ENCODE measurements at places on chromosomes 1 and 21.

DNA sequence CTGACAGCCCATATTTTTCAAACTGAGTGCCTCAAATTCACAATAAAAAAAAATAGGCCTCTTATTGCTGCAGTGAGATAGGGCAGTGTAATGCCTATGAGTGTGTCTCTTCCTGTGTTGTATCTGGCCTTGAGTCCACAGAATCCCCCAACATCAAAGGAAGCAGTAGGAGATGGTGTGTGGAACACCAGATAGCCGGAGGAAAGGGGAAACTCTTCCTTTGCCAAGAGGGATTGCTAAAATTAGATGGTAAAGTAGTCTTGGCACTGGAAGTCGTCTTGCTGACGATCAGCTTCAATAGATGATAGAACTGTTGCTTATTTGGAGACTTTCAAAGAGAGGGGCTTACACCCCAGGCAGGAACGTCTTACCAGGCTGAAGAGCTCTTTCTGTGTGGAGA is 51.8 kb downstream of the RUNX1 start:
- no peak for DNase-seq

DNA sequence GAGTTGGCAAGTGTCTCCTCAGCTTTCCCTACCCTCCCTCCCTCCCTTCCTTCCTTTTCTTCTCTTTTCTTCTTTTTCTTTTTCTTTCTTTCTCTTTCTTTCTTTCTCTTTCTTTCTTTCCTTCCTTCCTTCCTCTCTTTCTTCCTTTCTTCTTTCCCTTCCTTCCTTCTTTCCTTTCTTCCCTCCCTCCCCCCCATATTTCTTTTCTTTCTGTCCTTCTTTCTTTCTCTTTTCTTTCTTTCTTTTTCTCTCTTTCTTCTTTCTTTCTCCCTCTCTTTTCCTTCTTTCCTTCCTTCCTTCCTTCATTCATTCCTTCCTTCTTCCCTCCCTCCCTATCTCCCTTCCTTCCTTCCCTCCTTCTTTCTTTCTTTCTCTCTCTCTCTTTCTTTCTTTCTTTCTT is 18.6 kb upstream of the TTC22 start:
- DNase-seq, result no peak

DNA sequence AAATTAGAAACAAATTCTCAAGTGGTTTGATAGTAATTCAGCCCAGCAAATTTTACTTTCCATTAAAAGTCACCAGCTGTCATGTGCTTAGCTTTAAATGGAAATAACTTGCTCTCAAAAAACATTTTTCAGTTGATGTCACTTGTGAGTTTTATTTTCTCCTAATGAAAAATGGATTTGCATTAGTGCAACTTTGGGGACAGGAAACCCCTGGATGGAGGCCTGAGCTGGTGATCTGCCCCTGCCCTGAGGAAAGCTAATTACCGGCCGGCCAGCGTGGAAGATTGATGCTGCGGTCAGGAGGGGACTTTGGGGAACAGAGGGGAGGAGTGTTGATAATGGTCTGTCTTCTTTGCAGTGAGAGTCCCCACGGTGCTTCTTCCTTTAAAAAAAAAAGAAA is 66.8 kb upstream of the ANGPTL1 start:
- no peak for DNase-seq

DNA sequence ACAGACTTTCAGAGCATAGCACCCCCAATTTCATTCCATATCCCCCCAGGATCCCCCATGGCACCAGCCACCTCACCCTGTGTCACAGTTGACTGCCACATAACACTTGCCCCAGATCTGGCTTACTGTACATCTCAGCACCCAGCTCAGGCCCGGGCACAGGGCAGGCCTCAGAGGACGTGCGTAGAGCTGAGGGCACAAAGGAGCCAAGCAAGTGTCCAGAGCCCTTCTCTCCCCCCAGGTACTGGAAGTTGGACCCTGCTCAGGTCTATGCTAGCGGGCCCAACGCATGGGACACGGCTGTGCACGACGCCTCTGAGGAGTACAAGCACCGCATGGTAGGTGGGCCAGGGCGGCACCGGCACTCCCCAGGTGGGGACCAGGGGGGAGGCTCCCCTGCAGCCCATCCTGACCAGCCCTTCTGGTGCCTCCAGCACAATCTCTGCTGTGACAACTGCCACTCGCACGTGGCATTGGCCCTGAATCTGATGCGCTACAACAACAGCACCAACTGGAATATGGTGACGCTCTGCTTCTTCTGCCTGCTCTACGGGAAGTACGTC is 8.0 kb upstream of the SYTL1 start:
- no peak for DNase-seq

GRCh38 chr1:14698314-14698713 is 99.8 kb downstream of the KAZN start:
- DNase-seq, result no peak

DNA sequence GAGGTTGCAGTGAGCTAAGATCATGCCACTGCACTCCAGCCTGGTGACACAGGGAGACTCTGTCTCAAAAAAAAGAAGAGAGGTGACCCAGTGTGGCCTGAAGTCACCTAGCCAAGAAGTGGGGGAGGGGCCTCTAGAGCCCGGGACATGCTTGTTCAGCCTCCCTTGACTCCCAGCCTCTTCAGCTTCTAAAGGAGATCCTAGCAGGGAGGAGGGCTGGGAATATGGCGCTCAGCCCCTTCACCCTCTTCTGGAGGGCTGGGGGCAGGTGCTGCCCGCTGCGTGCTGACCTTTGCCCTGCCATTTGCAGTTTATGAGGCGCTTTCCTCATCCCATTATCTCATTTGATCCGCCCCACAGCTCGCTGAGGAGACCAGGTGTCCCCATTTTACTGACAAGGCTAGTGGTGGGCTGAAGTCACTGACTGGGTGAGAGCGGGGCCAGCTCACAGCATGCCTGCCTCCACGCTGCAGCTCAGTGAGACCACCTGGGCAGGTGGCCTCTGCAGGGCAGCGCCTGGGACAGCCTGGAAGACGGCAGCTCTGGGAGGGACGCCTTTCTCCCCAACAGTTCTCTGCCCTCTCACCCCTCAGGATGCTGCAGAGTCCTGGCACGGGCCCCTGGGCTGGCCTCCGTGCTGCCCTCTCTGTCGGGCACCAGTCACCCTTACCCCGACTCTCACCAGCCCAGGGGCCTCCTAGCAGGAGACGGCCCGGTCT is 7.5 kb downstream of the ELF3 start:
- DNase-seq, result no peak

DNA sequence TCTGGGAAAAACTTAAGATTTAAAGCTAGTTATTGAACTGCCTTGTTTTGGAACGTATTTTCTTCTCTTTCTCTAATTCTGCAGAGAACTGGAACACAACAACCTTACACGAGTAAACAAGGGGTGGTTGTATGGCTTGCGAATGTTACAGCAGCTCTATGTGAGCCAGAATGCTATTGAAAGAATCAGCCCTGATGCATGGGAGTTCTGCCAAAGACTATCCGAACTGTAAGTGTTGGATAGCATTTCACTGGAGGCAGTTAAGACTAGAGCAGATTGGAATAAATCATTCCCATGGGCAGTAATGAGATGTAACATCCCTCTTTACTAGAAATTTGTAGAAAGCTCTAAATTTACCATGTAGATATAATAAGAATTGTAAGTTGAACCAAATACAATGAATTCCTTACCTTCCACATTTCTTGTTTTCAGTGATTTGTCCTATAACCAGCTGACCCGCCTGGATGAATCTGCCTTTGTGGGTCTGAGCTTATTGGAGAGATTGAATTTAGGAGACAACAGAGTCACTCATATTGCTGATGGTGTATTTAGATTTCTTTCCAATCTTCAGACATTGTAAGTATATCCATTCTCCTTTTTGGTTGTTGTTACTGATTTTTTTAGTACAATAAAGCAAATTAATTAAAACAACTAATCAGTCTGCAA is 22.9 kb downstream of the LRIG2 start:
- DNase-seq, result no peak

GRCh38 chr1:150548632-150549495 is at the start of gene ADAMTSL4:
Gene ADAMTSL4, plus strand, starts transcription at chr1:150549408. Its CDS starts 2,881 bp downstream, at chr1:150552289.
- DNase-seq, result no peak

- DNase-seq, result no peak
Measured at GRCh38 chr1:44616284-44616990, 57.8 kb downstream of the TMEM53 start.
